ENCODE measurements at places on chromosomes 12 and 14. TPM values are rescaled to one million over a fixed set of nuclear protein-coding genes. Genes with fewer than 3 reads are reported as not detected.

- no peak for DNase-seq
- no peak overlapping the region for H3K4me3 ChIP-seq
- H3K27ac ChIP-seq, result no peak overlapping the region
- H3K27me3 ChIP-seq, result peaks cover 55% of the 10 kb centered on the region
Measured at GRCh38 chr12:118979763-118980406, 1.5 kb upstream of the SRRM4 start.

GRCh38 chr14:33671556-33671955 is 279.3 kb downstream of the EGLN3 start:
- no peaks in the 10 kb centered on the region for H3K4me1 ChIP-seq
- H3K27ac ChIP-seq, result no peak overlapping the region
- H3K27me3 ChIP-seq, result no peaks in the 10 kb centered on the region
- no peak for DNase-seq

The KCTD10 gene
- 82.8 TPM for total RNA-seq

The KCNK13 gene
- total RNA-seq, result 1.1 TPM

The GDF3 gene
- not detected for total RNA-seq

The SYNDIG1L gene
- total RNA-seq, result 1.7 TPM

The KLHL33 gene
- 1.4 TPM for total RNA-seq

The WNT1 gene
- total RNA-seq, result not detected

GRCh38 chr12:101372431-101372830 is 35.1 kb downstream of the ARL1 start:
- H3K36me3 ChIP-seq, result peaks cover 5% of the 10 kb centered on the region
- no peaks in the 10 kb centered on the region for H3K4me1 ChIP-seq
- H3K27me3 ChIP-seq, result no peaks in the 10 kb centered on the region
- DNase-seq, result no peak
- H3K4me3 ChIP-seq, result no peak overlapping the region

GRCh38 chr12:94795044-94795443 is 144.7 kb upstream of the TMCC3 start:
- no peak for DNase-seq
- no peak overlapping the region for H3K27ac ChIP-seq
- no peaks in the 10 kb centered on the region for H3K36me3 ChIP-seq
- H3K27me3 ChIP-seq, result no peaks in the 10 kb centered on the region

DNA sequence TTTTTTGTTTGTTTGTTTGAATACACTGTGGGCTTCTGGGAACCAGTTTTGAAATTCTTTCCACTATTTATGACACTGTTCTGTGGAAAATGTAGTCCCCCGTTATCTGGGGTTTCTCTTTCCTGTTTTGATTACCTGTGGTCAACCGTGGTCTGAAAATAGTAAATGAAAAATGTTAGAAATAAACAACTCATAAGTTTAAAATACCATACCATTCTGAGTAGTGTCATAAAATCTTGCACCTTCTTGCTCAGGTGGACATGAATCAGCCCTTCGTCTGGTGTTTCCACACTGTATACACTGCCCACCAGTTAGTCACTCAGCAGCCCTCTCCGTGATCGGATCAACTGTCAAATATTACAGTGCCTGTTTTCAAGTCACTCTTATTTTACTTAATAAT is 5.1 kb upstream of the PAPOLA start:
- no peak overlapping the region for H3K4me3 ChIP-seq
- no peaks in the 10 kb centered on the region for H3K27me3 ChIP-seq
- DNase-seq, result no peak
- H3K4me1 ChIP-seq, result no peaks in the 10 kb centered on the region
- H3K27ac ChIP-seq, result no peak overlapping the region
- H3K36me3 ChIP-seq, result no peaks in the 10 kb centered on the region

The FOXN4 gene
- total RNA-seq, result 1.9 TPM

- H3K4me3 ChIP-seq, result no peak overlapping the region
- H3K36me3 ChIP-seq, result no peaks in the 10 kb centered on the region
- H3K4me1 ChIP-seq, result peaks cover 1% of the 10 kb centered on the region
- DNase-seq, result peak; percentile 77
- H3K27ac ChIP-seq, result peak overlapping the region; percentile 1
Measured at GRCh38 chr14:68695326-68695768, 97.5 kb downstream of the ZFP36L1 start.

GRCh38 chr14:103770902-103771301 is 55.3 kb downstream of the ZFYVE21 start:
- H3K36me3 ChIP-seq, result no peaks in the 10 kb centered on the region
- H3K4me1 ChIP-seq, result no peaks in the 10 kb centered on the region
- H3K27ac ChIP-seq, result no peak overlapping the region
- H3K27me3 ChIP-seq, result no peaks in the 10 kb centered on the region
- no peak for DNase-seq

The FKBP4 gene
- total RNA-seq, result 24.9 TPM

DNA sequence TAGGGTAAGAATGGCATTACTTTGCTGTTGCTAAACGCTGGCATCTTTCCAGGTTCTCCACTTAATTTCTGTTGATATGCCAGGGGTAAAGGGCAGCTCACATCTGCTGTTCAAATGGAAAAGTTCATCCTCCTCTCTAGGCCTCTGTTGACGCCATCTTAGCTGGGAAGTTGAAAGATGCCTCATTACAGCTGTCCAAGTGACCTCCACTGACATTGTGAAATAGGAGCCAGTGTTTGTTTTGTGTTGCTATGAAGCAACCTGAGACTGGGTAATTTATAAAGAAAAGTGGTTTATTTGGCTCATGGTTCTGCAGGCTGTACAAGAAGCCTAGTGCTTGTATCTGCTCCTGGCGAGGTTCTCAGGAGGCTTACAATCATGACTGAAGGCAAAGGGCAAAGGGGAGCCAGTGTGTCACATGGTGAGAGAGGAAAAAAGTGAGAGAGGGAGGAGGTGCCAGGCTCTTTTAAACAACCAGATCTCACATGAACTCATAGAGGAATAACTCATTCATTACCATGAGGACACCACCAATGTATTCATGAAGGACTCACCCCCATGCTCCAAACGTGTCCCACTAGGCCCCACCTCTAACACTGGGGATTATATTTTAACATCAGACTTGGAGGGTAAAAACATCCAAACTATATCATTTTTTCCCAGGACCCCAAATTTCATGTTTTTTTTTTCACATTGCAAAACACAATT is 3.2 kb upstream of the ADAM21 start:
- no peaks in the 10 kb centered on the region for H3K27me3 ChIP-seq
- H3K27ac ChIP-seq, result no peak overlapping the region
- H3K4me3 ChIP-seq, result no peak overlapping the region
- H3K4me1 ChIP-seq, result no peaks in the 10 kb centered on the region

DNA sequence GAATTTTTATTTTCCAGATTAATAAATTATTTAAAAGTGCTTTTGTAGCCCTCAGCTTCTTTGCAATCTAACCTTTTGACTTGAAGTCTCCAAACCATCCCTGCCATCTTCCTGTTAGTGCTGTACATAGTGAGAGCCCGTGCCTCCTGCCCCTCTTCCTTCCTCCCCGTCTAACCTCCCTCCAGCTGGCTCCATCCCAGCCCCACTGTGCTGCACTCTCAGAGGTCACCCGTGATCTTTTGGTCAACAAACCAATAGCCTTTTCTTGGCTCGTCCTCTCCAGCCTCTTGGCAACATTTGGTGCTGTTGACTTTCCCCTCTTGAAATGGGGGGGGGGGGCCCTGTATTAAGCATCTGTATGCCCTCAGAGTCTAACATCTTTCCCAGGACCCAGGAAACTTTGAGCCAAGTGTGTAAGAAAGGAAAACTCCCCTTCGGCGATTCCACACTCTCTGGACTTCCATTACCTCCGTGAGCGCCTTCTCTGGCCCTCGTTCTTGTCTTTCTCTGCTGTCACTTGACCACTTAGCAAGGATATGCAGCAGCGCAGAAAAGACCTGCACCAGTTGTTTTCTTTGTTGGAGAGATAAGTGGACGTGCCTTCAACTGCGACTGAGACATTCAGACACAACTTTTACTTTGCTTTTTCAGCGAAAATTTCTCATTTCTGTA is 44.1 kb downstream of the FBXW8 start:
- H3K27ac ChIP-seq, result no peak overlapping the region
- no peak for DNase-seq
- no peaks in the 10 kb centered on the region for H3K4me1 ChIP-seq
- H3K27me3 ChIP-seq, result no peaks in the 10 kb centered on the region
- peaks cover 16% of the 10 kb centered on the region for H3K36me3 ChIP-seq

GRCh38 chr14:50475460-50475859 is 56.9 kb downstream of the MAP4K5 start:
- no peaks in the 10 kb centered on the region for H3K4me1 ChIP-seq
- H3K27me3 ChIP-seq, result no peaks in the 10 kb centered on the region
- H3K4me3 ChIP-seq, result no peak overlapping the region
- peaks cover 52% of the 10 kb centered on the region for H3K36me3 ChIP-seq
- DNase-seq, result no peak
- H3K27ac ChIP-seq, result no peak overlapping the region

DNA sequence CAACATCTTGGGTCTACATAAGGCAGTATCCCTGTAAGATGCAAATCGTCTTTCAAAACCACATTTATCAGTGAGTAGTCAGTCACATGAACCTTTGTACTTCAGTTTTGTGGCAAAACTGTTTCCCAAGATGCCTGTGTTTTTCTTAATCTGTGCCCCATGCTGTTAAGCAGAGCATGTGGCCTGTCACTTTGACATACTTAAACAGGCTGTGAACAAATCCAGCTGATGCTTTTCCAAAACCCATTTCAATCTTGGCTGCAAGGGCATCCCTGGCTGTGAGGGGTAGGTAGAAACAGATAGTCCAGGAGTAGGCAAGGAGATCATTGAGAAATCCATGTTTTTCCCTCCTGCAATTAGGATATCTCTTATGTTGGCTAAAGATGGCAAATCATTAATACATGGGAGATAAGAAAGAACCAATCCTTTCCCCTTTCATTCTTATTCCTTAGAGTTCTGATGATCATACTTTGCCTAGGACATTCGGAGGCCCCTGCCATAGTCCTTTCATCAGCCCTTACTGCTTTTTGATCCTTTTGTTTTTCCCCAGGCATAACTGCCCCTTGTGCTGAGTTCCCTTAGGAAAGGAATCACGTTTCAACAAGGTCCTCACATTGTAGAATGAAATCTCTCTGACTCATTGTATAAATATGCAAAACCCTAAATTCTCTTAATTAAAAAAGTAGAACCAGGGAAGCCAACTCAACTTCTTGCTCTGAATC is 121.1 kb upstream of the EEA1 start:
- DNase-seq, result no peak
- no peak overlapping the region for H3K4me3 ChIP-seq
- peaks cover 8% of the 10 kb centered on the region for H3K4me1 ChIP-seq

DNA sequence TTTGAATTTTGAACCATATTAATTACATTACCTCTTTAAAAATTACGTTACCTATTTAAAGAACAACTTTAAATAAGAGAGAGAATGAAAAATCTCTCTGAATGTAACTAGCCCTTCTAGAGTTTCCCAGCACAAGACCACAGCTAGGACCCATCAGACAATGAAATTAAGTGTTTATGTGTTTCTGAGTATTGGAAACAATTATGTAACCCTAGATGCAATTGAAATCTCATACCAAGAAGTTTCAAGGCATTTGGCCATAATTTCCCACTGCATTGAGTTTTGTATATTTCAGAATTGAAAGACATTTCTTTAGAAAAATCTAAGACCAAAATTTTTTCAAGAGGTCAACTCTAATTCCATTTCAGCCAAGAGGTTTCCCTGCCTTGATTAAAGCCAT is 47.1 kb downstream of the SERPINA3 start:
- H3K27me3 ChIP-seq, result no peaks in the 10 kb centered on the region
- H3K36me3 ChIP-seq, result no peaks in the 10 kb centered on the region
- DNase-seq, result no peak
- no peak overlapping the region for H3K27ac ChIP-seq
- no peaks in the 10 kb centered on the region for H3K4me1 ChIP-seq

The INHBC gene
- not detected for total RNA-seq

The CRIP1 gene
- 10.5 TPM for total RNA-seq

DNA sequence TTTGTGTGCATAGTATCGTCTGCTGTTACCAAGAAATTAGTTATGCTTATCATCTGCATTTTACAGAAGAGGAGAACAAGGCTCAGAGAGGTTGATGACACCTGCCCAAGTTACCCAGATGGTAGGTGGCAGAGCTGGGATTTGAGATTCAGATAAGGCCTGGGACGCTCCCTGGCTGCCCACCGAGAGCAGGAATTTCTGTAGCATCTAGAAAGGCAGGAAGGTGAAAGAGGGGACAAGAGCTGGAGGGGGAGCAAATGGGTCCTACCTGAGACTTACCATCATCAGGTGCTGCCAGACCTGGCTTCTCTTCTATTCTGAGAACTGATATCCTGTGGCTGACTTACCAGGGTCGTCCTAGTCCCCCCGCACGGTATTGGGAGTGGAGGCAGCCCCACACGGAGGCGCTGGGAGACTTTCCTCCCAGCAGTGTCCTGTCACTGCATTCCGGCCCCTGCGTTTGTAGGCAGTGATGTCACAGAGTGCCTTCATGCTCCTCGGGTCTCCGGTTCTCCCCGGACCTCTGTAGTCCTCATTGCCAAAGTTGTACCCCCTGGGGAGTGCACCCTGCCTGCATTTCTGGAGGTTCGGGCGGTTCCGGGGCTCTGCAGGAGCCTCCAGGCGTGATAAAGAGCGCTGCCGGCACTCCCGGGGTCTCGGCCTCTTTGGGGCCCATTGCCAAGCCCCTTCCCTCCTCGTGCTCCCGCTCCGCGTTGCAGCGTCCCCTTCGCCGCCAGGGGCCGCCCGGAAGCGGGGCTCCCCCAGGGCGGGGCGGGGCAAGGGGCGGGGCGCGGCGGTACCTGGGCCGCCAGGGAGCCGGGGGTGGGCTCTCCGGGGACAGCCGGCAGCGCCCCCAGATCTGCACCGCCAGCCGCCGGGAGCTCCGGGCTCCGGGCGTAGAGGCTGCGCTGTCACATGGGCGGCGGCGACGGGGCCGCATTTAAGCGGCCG is at the start of gene CABP1:
Gene CABP1, plus strand, starts transcription at position 856 of the 951 bp plus-strand sequence. Its CDS starts 60 bp downstream, at position 916.
- peak within 1 kb of the TSS; percentile 35 for H3K4me3 ChIP-seq
- H3K27ac ChIP-seq, result no peak within 1 kb of the TSS

DNA sequence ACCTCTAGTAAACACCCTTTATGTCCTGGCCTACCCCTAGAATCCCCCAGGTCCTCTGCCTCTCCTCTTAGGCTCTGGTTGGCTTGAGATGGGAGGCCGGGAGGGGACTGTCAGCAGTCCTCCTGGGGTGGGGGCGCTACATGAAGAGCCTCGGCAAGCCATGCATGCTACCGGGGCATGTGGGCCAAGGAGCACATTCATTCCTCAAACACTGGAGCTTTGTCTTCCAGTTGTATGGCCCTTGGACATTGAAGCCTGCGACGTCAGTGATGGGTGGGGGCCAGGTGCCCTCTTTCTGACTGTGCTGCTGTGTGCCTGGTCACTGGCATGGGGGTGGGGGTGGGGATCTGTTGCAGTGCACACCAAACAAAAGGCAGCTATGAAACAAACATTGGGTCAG is 15.8 kb upstream of the CELA1 start:
- no peak for DNase-seq
- H3K36me3 ChIP-seq, result no peaks in the 10 kb centered on the region
- H3K27ac ChIP-seq, result no peak overlapping the region
- no peak overlapping the region for H3K4me3 ChIP-seq
- H3K27me3 ChIP-seq, result no peaks in the 10 kb centered on the region
